HCT116 (cell line): ENCODE measurements at places on chromosomes 2 and 18.
A peak's percentile ranks its signal among the peaks of the same experiment; 100 is the strongest.

GRCh38 chr18:50356036-50356945 is 18.6 kb upstream of the SKA1 start:
- DNase-seq: peak; percentile 28

GRCh38 chr18:58768293-58768974 is 96.2 kb upstream of the ZNF532 start:
- DNase-seq: peak; percentile 23

DNA sequence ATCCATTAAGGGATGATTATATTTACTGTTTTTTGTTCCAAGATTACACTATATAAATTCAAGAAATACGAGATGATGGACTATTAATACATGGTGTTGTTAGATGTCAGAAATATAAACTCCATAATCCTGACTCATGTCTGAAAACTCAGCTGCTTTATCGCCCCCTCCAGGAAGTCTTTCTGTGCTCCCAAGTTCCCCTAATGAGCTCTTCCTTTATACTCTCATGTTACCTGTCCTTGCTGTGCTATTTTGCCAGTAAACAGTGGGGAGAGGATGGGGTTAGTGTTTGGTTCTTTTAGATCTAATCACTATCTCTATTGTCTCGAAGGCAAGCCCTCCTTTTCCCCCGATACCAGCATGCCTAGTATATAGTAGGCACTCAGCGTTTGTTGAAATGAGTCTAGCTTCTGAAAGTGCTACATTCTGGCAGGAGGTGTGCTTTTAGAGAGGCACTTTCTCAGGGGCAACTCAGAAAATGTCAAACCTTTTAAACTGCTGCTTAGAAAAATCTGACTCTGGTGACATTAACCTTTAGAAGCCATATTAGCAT is 21.4 kb upstream of the BARD1 start:
- no peak for DNase-seq

- DNase-seq: no peak
Observed at GRCh38 chr2:171669121-171669520, 18.1 kb upstream of the DYNC1I2 start.

DNA sequence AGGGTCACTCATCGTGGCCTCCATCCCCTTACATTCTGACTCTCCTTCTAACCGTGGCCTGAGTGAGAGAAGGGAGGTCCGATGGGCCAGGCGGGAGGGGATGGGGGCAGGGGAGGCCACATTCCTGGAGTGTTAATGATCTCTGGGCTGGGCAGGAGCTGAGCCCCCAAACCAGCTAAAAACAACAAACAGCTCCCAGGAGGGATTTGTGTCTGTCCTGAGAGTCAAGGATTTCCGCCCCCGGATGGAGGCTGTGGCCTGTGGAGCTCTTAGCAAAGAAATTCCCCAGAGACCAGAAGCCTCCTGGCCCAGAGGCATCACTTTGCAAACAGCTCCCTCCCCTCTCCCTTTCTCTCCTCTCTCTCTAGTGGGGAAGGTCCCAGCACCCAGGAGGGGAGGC is 23.5 kb downstream of the EMX1 start:
- no peak for DNase-seq

DNA sequence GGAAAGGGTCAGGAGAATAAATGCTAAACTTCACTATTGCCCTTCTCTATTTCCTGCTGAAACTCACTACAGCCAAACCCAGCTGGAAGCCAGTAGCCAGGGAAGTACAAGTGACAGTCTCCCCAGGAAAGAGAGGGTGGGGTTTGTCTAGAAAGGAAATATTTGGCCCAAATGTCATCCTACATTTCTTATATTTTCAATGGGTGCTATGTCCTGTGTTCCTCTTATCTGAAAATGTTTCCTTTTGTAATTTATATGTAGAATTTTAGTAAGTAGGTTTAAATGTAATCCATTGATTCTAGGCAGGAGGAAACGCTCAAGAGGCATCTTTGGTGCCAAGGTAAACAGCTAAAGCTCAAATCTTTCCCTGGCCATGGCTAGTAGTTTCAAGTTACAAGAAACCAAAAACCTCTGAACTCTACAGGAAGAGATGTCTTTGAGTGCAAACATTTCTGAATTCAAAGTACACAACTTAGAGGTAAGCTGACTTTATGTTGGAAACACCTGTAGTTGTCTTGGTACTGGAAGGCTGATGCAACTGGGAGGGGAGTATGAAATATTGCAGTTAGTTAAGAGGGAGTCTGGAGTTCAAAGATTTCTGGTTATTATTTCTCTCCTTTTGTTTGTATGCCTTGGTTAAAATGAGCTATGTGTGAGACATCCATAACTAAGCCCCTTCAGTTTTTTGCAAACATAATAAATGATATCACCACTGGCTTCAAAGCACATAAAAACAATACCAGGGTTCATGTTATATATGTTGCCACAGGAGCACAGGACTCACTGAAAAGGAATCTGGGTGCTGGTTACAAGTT is 356.1 kb upstream of the ZC3H15 start:
- peak; percentile 42 for DNase-seq

DNA sequence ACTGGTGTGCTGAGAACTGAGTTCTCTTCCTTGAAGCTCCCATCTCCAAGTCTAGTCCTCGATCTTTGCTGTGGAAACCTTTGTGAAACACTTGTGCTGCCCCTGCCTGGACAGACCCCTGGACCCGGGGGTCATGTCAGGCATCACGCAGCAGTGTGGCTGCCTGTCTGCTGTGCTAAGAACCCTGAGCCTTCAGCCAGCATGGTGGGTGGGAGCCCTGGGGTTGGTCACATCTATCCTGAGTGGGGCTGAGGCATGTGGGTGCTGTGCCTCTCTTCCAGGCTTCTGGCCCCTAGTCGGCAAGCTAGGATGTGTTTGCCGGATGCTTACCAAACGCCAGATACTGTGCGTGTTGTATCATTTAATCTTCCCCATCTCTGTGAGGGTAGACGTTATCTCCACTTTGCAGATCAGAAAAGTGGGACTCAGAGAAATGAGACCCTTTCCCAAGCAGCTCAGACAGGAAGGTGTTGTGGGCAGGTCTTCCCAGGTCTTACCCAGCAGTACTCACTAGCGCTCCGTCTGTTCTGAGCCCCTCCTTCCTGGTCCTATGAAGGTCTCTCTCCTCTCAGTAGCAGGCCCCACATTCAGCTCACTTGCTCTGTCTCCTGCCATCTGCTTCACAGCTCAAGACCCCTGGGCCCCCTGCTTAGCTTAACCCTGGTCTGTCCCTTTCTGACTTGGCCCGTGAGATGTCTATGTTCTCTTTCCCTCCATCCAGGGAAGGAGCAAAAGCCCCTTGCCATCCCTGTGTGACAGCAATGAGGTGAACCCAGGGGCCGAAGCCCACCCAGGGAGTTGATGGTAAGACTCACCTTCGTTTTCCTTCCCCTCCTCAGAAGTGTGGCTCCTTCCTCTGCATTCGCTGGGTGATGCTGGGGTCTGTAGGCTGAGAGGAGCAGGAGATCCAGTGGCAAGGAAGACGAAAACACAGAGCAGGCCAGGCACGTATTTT is 242.8 kb downstream of the FAM210A start:
- no peak for DNase-seq

- DNase-seq: no peak
Observed at GRCh38 chr2:109471658-109472057, 142.1 kb downstream of the SEPTIN10 start.

- DNase-seq: peak; percentile 19
Observed at GRCh38 chr18:63505566-63506335, 29.0 kb downstream of the SERPINB5 start.

DNA sequence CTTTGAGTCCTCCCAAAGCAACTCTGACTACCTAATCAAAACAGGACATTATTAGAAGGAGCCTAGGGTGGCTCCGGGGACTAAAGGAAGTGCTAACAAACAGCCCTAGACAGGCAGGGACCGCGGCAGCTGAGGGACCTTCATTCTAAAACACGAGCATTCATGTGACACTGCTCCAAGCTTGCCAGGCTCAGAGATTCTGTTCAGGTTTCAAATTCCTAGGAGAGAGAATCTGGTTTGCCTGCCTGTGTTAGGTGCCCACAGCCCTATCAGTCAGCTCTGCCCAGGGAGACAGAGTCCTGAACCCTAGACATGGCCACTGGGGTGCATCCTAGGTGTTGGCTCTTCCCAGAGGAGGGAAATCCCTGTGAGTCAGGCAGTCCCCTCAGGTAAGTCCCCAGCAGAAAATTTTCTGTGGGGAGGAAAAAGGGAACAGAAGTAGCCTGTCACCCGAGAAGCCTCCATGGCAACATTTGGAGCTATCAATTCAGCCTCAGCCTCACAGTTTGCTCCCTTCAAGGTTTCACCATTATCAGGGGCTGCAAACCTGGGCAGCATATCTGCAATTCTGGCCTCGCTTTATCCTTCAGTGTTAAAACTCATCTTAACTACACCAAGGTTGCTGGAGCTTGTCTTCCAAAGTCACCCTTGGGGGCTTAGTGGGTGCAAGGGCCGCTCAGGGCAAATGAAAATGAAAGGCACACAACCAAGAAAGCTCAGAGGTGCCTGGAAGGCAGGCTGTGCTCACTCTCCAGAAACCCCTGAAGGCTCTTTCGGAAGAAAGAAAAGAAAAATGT is 28.6 kb downstream of the PCBP1 start:
- DNase-seq: no peak

GRCh38 chr2:239746559-239747246 is 278.4 kb downstream of the NDUFA10 start:
- no peak for DNase-seq

DNA sequence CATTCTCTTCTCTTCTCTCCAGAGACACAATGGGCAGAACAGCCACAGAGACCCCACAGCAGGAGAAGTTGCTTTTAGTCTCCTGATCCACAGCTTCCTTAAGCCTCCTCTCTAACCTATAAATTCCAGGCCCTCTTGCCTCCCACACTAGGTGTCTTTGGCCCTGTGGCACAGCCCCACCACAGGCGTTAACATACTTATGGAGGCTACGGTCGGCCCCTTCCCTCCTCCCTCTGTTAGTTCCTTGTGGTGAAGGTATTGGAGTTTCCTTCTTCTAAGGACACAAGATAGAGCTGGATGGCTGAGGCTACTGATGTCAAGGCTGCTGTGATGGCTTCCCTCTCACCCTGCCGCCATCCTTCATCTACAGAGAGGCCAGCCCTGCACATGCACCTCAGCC is 123.5 kb upstream of the ACAA2 start:
- DNase-seq: no peak

GRCh38 chr18:6248017-6248416 is 166.7 kb downstream of the L3MBTL4 start:
- DNase-seq: no peak

GRCh38 chr18:5966514-5966913 is 71.2 kb upstream of the TMEM200C start:
- no peak for DNase-seq

GRCh38 chr18:49151482-49151881 is 200.7 kb upstream of the SMAD7 start:
- no peak for DNase-seq

GRCh38 chr2:190927301-190927700 is 46.7 kb downstream of the GLS start:
- DNase-seq: no peak

DNA sequence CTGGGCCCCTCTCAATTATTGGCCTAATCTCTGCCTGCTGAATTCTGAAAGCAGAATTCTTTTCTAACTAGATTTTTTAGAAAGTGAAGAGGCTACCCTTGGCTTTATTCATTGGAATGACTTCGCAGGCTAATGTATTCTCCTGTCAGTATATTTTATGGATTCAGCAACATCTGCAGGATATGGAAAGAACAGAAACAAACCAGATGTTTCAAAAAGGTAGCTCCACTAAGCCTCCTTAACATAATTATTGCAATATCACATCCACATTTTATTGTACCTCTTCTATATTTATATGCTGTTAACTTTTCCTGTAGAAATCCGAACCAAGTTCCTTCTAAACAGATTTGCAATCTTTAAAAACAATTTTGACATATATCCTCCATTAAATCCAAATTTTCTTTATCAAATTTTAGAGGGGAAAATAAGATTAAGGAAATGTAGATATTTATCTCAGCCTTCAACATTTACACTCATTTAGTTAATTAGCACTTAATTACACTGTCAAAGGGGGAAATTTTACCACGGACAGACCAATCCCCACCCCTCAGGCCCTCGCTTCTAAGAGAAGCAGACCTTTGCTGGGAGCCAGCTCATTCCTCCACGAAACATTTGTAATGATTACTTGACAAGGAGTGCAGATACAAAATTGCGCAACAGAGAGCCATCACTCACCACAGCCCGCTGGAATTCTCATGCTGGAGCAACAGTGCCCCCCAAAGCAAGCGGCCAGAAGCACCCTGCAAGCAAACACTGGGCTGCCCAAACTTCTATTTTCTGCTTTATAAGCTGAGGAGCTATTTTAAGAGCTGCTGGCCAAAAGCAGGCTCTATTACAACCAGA is 253.4 kb downstream of the ETAA1 start:
- peak; percentile 6 for DNase-seq

DNA sequence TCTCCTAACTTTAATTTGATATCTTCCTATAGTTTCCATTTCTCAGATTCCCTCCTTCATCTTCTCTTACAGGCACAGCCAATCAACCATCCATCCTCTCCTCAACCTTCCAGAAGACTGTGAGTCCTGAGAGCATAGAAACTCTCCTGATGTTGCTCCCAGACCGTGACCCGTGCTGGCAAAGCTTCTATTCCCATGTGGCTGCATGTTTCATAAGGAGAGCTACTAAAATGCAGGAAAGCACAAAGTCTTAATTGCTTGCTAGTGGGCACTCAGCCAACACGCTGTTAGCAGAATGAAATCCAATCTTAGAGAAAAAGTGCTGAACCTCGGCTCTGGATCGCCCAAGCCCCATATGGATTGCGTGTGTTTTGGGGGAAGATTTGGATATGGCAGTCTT is 1244.7 kb upstream of the ZEB2 start:
- DNase-seq: no peak

DNA sequence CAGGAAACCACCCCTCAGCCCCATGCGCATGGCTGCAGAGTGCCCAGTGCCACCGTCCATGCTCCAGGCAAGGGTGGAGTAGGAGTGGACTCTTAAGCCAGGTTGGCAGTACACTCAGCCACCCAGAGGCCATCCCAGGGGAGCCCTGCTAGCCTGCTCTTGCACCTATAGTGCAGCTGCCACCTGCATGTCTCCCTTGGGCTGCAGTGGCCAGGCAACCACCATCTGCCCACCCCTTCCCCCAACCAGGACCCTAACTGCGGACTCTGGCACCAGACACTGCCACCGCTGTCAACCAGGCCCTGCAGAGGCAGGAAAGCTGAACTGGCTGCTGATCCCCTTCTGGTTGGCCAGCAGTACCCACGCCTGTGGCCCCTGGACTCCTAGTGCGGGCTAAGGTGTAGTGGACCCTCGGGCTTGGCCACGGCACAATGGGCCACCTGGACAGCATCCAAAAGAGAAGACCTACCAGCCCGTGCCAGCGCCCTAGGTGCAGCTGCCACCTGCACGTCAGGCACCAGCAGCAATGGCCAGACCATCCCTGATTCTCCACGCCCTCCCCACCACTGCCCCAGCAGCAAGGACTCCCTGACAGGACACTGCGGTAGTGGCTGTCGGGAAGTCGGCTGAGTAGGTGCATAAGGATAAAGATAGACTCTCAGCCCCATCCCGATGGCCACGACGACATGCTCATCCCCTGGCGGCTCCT is 72.8 kb downstream of the RPIA start:
- no peak for DNase-seq
